Aorta (tissue), 5 donors: ENCODE measurements at places on chromosomes 13 and 19. TPM values are rescaled to one million over a fixed set of nuclear protein-coding genes. Genes with fewer than 3 reads are reported as not detected.

Gene MARK4
- total RNA-seq: 40.4 TPM

Gene IGFL1
- not detected for total RNA-seq

DNA sequence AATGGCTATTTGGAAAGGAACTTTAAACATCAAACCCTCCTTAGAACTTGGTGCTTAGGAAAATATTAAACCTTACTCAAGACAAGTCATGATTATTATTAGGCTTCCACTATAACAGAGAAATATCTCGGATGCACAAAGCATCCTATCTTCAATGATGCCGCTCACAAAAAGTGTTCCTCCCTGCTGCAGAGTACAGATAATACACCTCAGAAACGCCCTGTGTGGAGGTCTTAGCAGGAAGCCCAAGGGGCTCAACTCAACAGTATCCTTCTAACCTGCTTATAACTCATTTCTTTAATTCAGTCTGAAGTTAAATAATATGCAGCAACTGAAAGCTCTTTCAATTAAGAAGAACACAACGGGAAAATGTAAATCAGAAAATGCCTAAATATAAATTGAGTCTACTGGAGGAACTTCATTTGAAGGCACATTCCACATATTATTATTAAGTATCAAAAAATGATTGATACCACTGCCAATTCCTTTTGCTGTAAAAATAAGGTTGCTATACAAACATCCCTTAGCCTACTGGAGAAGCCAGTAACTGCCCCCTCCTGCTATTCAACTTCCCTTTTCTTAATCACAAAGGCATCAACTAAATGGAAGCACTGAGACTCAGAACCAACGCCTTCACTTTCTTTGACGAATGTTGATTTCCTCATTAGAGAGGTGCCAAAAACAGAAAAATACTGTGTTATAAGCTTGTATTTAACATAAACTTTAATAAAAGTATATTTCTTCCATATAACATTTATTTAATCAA is 12.0 kb downstream of the ELF1 start:
- H3K27ac ChIP-seq: no peak overlapping the region
- H3K4me1 ChIP-seq: peaks cover 2% of the 10 kb centered on the region
- no peaks in the 10 kb centered on the region for H3K27me3 ChIP-seq
- H3K4me3 ChIP-seq: no peak overlapping the region

DNA sequence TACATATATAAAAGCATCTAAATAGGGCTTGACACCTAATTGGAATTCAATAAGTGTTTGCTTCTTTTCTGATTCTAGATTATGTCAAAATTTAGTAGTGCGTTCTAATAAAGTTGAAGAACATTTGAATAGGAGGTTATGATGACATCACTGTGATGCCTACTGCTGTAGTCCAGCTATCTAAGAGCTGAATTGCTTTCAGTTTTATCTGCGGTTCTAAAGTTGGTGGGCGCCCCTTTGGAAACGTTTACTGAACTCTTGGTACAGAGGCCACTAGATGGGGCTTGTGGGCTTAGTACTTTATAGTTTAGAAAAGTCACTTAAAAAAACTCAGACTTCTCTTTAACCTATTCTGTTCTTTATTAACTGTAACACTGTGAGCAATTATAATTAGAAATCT is 776.9 kb downstream of the GPC5 start:
- H3K27ac ChIP-seq: no peak overlapping the region
- DNase-seq: no peak
- no peaks in the 10 kb centered on the region for H3K36me3 ChIP-seq
- no peaks in the 10 kb centered on the region for H3K27me3 ChIP-seq

- no peaks in the 10 kb centered on the region for H3K36me3 ChIP-seq
- no peaks in the 10 kb centered on the region for H3K4me1 ChIP-seq
- H3K27ac ChIP-seq: no peak overlapping the region
- peak; percentile 34 for DNase-seq
- H3K27me3 ChIP-seq: no peaks in the 10 kb centered on the region
These were observed 1122.8 kb upstream of the ATXN8OS start for GRCh38 chr13:68984688-68985319.

Gene TTC9B
- not detected for total RNA-seq

Gene CGB7
- total RNA-seq: not detected

DNA sequence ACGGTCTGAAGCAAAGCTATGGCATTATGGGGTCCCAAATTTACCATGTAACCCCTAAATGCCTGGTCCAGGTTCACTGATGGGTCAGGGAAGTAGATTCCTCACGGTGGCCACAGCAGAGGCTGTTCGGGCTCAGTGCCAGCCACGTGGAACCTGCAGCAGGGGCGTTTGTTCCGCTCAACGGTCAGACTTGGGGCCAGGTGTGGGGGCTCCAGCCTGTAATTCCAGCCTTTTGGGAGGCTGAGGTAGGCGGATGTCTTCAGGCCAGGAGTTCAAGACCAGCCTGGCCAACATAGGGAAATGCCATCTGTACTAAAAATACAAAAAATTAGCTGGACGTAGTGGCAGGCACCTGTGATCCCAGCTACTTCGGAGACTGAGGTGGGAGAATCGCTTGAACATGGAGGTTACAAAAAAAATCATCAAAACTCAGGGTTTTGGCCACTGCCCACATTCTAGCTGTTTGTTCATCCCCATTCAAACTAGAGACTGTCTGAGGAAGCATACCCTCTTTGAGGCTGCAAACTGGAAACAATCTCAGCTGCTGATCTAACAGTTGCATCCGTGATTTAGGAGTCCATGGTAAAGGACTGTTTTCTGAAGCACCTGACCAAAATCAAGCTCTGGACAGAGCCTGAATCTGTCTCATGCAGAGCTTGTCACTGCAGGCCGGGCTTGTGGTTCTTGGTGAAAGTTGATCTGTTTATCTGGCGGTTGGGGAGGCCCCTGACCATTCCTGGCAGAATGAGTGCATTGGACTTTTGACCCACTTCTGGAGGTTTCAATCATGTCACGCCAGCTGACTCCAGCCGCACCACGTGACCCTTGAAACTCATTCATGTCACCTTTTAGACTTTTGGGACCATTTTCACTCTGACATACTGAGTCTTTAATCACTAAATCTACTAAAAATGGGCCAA is 30.2 kb upstream of the ZNF331 start:
- no peaks in the 10 kb centered on the region for H3K4me1 ChIP-seq
- no peak for DNase-seq
- no peak overlapping the region for H3K27ac ChIP-seq
- H3K27me3 ChIP-seq: peaks cover 2% of the 10 kb centered on the region
- no peak overlapping the region for H3K4me3 ChIP-seq

Gene LRRC63
- total RNA-seq: not detected

DNA sequence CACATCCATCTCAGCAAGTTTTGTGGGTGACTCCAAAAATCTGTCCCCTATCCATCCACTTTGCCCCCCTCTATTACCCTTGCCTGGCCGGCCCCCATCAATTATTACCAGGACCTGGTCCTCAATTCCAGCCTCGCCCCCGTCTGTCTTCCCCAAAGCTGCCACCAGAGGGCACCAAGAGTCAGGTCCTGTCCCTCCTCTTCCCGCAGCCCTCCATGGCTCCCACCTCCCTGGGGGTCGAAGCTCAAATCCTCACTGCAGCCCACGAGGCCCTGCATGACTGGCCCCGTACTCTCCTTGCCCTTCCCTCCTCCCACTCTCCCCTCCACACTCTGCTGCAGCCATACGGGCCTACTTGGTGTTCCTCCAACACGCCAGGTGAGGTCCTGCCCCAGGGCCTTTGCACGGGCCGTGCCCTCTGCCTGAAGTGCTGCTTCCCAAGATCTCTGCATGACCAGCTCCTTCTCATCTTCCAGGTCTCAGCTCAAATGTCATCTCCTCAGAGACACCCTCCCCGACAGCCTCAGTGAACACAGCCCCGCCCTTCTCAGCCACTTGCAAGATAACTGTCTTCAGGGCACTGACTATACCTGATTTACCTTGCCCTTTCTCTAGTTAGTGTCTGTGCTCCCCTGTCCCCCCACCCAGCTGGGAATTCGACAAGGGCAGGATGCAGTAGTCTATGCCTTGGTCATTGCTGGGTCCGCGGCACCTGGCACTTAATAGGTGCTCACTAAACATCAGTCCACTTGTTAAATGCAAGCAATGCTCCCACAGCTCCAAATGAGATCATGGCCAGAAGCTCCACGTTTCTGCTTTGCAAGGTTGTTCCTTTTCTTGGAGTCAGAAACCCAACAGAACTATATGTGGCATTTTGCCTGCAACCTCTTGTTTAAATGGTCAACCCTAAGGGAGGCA is 16.8 kb upstream of the SEMA6B start:
- H3K27me3 ChIP-seq: no peaks in the 10 kb centered on the region
- H3K27ac ChIP-seq: no peak overlapping the region
- H3K4me1 ChIP-seq: no peaks in the 10 kb centered on the region
- H3K36me3 ChIP-seq: no peaks in the 10 kb centered on the region
- H3K4me3 ChIP-seq: no peak overlapping the region

DNA sequence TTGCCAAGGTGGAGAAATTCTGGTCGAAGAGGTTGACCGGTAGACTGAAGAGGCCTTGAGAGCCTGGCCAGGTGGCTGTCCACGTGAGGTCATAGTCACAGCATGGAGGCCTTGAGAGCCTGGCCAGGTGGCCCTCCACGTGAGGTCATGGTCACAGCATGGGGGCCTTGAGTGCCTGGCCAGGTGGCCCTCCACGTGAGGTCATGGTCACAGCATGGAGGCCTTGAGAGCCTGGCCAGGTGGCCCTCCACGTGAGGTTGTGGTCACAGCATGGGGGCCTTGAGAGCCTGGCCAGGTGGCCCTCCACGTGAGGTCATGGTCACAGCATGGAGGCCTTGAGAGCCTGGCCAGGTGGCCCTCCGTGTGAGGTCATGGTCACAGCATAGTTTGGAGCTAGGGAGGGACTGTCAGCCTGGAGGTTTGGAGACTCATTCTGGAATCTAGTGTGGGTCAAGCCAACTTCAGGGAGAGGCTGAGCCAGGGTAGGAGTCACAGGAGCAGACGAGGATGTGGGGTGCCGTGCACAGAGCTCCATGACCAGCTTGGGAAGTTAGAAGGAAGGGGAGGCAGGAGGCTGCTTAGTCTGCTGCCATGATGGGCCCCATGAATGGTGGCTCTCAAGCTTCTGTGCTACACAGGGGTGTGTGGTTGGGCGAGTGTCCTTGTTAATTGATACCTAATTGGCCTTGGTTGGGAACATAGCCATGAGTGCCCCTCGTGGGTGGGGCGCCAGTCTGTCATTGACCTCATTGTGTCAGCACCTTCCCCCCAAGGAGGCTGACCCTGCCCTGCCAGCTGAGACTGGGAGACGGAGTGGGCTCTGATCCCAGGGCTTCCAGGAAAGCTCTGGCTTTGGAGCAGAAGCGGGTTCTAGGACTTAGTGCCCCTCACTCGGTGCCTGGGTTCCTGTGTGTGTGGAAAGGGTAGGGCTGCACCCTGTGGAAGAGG is 4.0 kb downstream of the LENG9 start:
- no peak overlapping the region for H3K27ac ChIP-seq
- H3K27me3 ChIP-seq: no peaks in the 10 kb centered on the region
- DNase-seq: peak; percentile 25

DNA sequence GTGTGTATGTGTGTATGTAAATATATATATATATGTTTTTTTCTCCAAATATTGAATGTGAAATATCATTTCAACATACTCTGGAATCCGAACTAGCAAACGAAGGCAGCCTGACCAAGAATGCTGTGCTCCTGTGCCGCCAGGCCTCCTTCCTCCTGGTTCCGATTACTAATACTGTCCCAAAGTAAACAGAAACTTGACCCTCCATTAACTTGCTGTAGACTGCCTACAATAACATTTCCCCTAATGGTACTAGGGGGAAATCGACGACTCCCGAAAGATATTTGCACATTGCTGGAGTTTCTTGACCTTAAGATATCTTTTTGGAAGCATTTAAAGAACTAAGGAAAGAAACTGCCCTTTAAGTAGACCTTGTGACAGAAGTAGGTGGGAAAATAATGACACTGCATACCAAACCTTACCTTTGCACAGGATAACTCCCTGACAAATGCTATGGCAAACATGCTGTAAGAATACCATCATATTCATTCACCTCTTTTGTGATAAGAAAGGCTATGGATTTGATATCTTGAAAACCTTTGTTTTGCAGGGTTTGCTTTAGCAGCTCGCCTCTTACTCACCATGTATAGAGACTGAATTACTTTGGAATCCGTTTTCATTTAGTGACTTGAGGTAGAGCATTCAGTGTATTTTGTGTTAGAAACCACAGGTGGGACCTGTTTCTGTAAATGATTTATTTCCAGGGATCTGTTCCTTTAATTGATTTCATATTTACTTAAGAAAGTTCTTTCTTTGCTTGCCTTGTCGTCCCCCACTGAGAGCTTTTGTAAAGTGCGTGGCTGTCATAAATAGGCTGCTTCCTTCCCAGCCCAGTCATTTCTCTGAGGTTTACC is 80.1 kb downstream of the KLF5 start:
- no peaks in the 10 kb centered on the region for H3K27me3 ChIP-seq
- H3K27ac ChIP-seq: no peak overlapping the region
- no peaks in the 10 kb centered on the region for H3K36me3 ChIP-seq
- no peak for DNase-seq

DNA sequence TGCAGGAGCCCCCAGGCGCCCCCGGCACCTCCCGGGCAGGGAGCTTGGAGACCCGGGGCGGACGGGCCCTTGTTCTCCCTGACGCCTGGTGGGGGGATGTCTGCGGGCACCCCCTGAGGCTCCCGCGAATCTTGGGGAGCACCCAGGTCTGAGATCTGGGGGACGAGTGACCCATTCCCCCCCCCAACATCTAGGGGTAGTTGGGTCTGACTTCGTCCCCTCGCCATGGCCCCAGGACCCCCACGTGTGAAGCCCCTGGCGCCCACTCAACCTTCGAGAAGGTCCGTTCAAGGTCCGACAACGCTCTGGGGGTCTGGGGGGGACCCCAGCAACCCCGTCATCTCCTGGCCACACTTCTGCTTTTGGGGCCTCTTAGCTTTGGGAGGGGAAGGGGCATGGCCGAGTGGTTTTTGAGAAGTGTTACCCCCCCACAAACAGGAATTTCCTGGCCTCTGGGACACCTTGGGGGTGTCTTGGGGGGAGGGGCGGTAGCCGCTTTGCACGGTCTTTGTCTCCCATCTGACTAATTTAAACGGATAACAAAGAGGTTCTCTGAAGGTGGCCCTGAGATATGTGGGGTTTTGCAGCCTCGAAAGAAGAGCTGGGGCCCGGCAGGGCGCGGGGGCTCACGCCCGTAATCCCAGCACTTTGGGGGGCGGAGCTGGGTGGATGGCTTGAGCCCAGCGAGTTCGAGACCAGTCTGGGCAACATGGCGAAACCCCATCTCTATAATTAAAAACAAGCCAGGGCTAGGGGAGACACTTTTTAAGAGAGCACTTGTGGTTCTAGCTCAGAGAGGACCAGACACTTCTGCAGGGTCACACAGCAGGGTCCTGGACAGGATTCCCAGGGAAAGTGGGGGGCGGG is 608 bp downstream of the CNN2 start:
- H3K36me3 ChIP-seq: no peaks in the 10 kb centered on the region
- peak overlapping the region; percentile 98 for H3K4me3 ChIP-seq
- no peaks in the 10 kb centered on the region for H3K4me1 ChIP-seq

Gene FGF22
- total RNA-seq: 0.45 TPM

GRCh38 chr19:51146751-51147150 is 4.7 kb downstream of the SIGLEC7 start:
- H3K36me3 ChIP-seq: no peaks in the 10 kb centered on the region
- H3K27ac ChIP-seq: no peak overlapping the region
- no peak for DNase-seq
- no peaks in the 10 kb centered on the region for H3K4me1 ChIP-seq
- no peaks in the 10 kb centered on the region for H3K27me3 ChIP-seq
